ENCODE measurements at places on chromosomes 12 and 14. TPM values are rescaled to one million over a fixed set of nuclear protein-coding genes. Genes with fewer than 3 reads are reported as not detected.

DNA sequence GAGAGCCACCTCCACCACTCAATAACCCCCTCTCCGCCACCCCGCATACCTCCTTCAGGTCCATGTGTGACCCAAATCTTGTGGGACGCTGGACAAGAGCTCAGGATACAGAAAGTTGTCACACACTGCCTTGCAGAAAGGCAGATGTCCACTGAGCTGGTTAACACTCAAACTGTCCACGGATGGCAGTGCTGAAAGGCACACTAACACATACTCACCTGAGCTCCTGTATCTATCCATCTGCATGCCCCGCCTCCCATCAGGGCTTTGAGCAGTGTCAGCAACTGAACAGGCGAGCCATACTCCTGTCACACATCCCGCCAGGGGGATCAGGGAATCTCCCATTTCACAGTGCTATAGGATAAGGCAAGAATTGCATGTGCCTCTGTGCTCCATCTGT lies 642.0 kb downstream of the GALC start:
- DNase-seq, result no peak

FSCB gene
- not detected for polyA plus RNA-seq

TAS2R9 gene
- not detected for polyA plus RNA-seq

RFLNA gene
- polyA plus RNA-seq, result 7.6 TPM

CCNB1IP1 gene
- polyA plus RNA-seq, result 120 TPM
